BJ (cell line): ENCODE measurements at places on chromosomes 2 and 18.

GRCh38 chr2:121017396-121017795, 267.6 kb downstream of the TFCP2L1 start:
- DNase-seq, result no peak

- no peak for DNase-seq
These were observed 346.3 kb upstream of the TNP1 start for GRCh38 chr2:217206016-217206725.

DNA sequence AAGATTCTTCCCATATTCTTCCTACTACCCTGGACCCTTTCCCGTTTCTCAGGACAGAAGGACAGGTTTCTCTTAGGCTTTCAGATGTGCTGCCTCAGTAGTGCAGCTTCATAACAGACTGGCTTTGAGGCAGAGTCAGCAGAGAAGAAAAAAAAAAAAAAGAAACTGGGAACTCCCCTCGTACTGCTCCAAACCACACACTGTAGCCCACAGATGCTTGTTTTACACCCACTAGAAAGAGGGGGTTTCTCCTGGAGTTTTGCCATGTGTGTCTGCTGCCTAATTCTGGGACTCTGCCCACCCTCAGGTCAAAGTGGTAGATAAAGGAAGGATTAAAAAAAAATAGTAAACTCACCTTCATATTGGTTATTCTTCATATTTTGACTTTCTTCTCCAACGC, 95.9 kb downstream of the NCOA1 start:
- no peak for DNase-seq

DNA sequence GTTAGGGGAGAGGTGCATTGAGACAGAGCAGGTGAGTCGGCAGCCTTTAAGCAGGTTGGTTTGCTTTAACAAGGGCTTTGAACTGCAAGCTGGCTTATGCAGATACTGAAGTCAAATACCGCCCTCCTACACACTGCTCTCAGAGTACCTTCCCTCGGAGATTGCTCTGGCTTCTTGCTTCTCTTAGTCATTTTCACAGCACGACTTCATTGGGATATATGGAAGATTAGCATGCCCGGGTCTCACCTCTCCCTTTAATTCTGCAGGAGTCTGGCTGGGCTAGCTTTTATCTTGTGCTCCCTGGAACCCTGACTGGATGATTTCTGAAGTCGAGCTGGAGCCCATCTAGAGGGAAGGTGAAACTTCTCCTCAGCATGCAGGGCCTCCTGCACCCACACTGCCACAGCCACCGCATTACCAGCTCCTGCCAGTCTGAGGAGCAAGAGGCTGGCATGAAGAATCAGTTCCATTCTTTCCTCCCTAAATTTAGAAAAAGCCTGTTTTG, 395.5 kb upstream of the HNRNPA3 start:
- DNase-seq, result no peak

GRCh38 chr2:239263669-239264491, 136.9 kb downstream of the HDAC4 start:
- DNase-seq, result no peak

- DNase-seq, result no peak
These were observed 284.0 kb upstream of the GCFC2 start for GRCh38 chr2:75994759-75995158.

DNA sequence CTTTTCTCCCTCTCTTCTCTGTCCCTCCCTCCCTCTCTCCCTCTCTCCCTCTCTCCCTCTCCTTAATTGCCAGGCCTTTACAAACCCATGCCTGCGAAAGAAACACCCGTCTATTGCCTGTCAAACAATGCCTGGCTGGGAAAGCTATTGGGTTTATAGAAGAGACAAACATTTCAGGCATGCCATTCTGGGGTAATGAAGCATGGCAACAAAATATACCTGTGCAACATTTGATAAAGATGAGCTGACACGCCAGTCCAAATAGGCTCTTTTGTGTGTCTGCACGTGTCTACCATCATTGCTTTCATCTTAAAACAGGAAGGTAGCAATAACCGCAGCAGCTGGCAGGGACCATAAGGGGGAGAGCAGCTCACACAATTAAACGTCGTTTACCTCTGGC, 282.1 kb downstream of the ZNF516 start:
- DNase-seq, result no peak

GRCh38 chr18:361100-361732, 93.4 kb upstream of the THOC1 start:
- DNase-seq, result no peak

- DNase-seq, result no peak
These were observed 6.8 kb downstream of the MEIS1 start for GRCh38 chr2:66441581-66442320.

DNA sequence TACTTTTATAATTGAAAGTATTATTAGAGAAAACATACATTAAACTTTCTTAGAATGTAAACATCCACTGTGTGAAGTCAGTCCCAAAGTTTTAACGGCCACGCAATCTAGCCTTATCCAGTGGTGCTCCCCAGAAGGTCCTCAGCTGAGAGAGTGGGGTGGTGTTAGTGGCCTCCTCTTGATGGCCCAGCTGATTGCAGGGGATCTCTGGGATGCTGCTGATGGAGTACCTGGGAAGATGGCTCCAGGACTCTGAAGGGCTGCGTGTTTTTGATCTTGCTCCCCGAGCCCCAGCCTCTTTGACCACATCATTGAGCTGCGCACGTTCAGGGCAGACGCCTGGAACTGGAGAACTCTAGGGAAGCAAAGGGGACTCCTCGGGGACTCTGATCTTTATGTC, 181.4 kb downstream of the FAM210A start:
- DNase-seq, result no peak
